ENCODE measurements at places on chromosomes 16 and 17.

GRCh38 chr17:64459284-64459747 is 10.4 kb downstream of the MILR1 start:
- no peak for DNase-seq

DNA sequence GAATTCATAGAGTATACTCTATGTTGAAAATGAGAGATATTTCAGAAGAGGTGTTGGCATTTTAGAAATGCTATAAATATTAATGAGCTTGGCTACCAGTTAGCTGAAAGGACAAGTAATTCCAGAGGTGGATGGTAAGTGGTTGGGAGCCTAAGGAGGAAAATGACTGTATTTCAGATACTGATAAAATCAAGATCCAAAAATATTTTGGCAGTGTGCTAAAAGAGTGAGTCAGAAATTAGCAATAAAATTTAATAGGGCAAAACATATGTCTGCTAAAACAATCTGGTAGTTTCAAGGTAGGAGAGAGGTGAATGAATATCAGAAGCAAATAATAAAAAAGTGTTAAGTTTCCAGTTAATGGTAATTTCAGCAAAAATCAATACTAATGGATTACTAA is 1287.9 kb downstream of the CDH8 start:
- no peak for DNase-seq

- no peak for DNase-seq
These were observed 124.9 kb upstream of the CORO6 start for GRCh38 chr17:29747660-29748059.

DNA sequence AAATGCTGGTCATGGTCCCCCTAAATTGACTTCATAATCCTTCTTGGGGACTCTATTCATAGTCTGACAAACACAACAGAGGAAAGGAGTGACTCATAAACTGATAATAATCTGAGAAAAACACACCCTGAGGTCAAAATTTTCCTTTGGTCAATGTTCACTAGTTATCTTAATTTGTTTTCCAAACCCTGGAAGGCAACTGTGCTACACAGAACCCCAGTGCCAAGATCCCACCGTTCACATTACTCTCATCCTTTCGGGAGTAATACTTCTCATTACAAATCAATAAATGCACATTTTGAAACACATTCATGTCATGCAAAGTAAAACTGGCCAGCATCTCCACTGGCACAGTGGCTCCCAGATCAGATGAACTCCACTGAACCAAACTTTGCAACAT is 23.2 kb downstream of the COIL start:
- DNase-seq = no peak

GRCh38 chr16:337975-338575 is 14.4 kb downstream of the AXIN1 start:
- DNase-seq = no peak

GRCh38 chr16:27405546-27406451 is 3.8 kb downstream of the IL21R start:
- no peak for DNase-seq

GRCh38 chr17:49224997-49225337 is 5.6 kb downstream of the PHOSPHO1 start:
- DNase-seq = no peak

GRCh38 chr16:55037046-55037445 is 106.4 kb downstream of the IRX5 start:
- DNase-seq = no peak

- no peak for DNase-seq
These were observed 775 bp downstream of the CYTH1 start for GRCh38 chr17:78781104-78781892.

DNA sequence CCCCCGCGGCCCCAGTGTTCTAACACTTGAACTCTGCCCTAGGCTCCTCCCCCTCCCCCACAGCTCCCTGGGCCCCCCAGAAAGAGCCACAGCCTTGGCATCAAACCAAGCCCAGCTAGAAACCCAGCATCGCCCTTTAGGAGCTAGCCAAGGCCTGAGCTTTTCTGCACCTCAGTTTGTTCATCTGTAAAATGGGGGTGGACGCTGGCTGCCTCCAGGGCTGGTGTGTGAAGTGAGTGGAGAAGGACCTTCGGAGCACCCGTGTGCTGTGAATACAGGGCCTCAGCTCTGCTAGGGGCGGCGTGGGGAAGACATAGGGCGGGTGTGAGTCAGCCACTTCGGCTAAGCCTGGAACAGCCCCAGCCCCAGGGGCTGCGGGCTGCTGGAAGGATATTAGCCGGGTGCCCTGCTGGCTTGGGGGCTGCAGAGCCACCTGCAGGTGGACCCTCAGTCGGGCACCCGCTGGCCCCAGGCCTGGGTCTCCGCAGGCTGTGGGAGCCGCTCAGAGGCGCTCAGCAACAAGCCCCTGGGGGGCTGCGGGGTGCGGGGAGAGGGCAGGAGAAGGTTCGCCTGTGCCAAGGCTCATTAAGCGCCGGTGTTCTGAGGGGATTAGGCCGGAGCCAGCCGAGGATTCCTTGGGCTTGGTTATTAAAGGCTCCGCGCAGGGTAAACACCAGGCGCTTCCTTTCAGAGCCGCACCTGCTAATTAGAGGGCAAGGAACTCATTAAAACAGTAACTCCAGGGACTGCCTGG is 217.0 kb upstream of the CIBAR2 start:
- DNase-seq = no peak

DNA sequence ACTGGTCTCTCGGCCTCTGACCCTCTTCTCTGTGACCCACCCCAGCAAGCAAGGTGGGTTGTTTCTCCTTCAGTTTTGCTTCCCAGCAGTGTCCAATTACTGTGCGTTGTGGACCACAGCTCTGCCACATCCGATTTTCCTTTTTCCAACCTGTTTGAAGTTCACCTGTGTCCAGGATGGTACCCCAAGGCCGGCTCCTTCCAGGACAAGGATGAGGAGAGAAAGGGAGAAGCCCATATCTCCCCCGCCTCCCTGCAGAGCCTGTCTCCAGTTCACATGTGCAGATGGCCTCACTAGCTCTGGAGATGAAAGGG is 13.5 kb downstream of the NMRAL1 start:
- no peak for DNase-seq

DNA sequence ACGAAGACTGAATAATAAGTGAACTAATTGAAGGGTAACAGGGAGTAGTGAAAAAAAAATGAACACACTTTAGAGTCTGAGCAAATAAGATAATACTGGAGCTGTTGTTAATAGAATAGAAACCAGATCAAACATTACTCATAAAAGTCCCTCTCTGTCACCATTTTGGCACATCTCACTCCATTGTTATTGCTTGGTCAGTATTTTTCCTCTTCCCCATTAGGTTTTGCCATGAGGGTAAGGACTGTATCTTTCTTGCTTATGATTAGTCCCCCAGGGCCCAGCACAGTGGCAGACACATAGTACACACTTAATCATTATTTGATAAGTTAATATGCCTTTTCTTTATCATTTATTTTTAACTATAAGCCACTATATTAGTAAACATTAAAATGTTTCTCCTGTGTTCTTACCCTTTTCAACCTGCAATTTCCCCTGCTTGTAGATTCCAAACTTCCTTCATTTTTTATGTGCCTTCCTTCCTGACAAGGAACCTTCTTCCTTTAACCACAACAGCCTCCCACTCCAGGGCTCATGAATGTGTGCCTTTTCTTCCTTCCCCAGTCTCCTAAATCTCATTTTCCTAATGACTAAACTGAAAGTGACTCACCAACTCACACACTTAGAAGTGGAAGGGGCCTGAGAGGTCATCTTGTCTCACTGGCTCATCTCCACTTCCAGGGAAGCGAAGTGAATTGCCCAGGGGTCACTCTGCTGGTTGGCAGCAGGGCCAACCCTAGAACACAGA is 88.2 kb upstream of the HAS3 start:
- no peak for DNase-seq

DNA sequence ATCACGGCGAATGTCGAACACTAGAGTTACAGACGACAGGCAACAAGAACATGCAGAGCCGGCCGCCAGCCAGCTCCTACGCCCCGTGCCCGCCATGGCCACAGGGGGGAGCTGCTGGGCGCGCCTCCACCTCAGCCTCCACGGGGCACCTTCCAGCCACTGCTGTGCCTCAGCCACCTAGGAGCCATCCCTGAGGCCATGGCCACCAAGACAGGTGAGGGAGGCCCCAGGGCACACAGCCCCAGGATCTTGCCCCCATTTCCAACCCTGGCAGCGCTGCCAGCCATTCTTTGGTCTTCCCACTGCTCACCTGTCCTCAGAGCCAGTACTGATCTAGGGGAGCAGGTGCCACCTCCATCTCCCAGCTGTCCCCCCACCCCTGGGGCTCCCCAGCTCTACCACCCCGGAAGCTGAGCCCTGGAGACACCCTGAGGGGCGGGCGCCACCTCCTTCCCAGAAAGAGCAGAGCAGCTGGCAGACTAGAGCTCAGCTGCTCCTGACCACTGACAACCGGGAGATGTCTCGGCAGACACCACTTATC is 11.8 kb downstream of the GNPTG start:
- DNase-seq = no peak

GRCh38 chr16:83738923-83739503 is 68.8 kb upstream of the HSBP1 start:
- DNase-seq = no peak

DNA sequence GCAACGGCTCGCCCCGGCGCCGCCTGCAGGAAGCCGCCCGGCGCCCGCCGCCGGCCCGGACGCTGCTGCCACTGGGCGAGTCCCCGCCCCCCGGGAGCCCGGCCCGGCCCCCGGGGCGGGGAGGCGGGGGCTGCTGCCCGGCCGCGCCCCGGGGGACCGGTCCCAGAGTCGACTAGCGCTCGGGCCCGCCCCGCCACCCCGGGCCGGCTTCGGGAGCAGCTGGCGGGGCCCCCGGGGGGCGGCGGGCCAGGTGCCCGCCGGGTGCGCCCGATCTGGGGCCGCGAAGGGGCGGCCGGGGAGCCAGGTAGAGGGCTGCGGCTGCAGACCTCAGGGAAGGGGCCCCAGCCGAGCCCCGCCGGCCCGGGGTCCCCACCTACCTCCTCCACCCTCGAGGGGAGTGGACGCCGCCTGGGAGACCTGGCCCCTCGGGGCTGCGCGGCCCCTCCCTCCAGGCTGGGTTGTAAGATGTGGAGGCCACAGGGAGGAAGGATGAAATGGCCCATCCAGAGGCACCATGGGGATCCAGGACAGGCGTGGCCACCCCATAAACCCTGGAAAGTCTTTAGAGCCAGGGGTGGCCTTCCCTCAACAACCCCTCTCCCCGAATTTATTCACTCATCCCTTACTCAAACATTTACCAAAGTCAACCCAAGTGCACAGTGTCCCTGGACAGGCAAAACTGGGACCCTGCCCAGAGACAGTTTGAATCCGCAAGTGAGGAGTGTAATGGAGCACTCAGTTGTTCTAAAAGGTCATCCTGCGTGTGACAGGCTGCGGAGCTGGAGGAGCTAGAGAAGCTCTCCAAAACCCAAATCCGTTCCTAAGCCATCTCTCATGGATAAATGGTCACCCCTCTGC is at the start of gene CDYL2:
Gene CDYL2, minus strand, starts transcription at position 73 of the 858 bp plus-strand sequence. CDS start 425 bp downstream, outside the sequence.
- DNase-seq = no peak

DNA sequence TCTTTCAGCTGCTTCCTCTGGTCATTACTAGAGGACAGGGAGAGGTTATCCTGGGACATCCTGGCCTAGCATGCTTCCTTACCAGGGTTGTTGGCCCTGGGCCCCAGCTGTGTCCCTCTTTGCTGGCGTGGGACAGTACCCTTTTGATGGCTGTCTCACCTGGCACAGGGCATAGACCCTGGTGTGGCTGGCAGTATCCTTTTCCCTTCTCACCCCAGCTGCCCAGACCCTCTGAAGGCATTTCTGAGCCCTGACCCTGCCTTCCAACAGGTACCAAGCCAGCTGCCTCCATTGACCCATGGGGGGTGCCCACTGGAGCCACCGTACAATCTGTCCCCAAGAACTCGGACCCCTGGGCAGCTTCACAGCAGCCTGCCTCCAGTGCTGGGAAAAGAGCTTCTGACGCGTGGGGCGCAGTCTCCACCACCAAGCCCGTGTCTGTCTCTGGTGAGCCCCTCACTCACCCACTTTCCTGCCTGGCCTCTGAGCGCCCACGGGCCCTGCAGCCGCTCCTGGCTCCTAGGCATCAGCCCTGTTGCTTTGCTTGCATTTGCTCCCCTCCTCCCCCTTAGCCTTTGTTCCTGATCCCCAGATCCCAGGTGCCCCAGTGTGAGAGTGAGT is 34.0 kb downstream of the B9D1 start:
- DNase-seq = no peak

- no peak for DNase-seq
These were observed 596.0 kb upstream of the GOT2 start for GRCh38 chr16:59330019-59330670.

DNA sequence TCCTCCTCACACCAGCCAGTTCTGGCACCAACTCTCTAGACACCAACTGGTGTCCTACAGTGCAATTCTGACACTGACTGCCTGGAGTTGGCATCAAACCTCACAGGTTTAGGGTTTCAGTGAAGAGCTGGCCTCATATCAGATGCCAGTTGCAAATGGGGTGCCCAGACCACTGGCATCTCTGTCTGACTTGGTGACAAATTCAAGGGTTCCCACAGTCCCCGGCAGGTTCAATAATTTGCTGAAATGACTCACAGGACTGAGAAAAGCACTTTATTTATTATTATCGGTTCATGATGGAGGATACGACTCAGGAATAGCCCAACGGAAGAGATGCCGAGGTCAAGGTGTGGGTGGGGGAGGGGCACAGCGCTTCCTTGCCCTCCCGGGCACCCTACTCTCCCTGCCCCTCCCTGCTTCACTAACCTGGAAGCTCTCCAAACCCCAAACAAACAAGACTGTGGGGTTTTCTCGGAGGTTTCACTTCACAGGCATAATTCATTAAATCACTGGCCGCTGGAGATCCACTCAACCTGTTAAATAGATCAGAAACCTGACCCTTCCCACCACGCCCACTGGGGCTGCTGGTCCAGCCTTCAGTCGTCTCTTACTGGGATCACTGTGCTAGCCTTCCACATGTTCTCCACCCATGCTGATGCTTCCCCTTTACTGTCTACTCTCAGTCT is 1.7 kb upstream of the NLRP1 start:
- DNase-seq = no peak

DNA sequence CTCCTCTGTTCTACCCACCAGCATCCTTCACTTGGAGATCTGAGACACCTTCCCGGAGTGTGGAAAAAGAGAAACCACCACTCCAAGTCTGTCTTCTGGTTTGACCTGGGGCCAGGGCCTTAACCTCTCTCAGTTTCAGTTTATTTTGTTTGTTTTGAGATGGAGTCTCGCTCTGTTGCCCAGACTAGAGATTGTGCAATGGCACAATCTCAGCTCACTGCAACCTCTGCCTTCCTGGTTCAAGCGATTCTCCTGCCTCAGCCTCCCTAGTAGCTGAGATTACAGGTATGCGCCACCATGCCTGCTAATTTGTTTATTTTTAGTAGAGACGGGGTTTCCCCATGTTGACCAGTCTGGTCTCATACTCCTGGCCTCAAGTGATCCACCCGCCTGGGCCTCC is 271.1 kb upstream of the TNRC6C start:
- no peak for DNase-seq

- DNase-seq = no peak
These were observed 45.1 kb upstream of the ZNF750 start for GRCh38 chr17:82884970-82885353.

DNA sequence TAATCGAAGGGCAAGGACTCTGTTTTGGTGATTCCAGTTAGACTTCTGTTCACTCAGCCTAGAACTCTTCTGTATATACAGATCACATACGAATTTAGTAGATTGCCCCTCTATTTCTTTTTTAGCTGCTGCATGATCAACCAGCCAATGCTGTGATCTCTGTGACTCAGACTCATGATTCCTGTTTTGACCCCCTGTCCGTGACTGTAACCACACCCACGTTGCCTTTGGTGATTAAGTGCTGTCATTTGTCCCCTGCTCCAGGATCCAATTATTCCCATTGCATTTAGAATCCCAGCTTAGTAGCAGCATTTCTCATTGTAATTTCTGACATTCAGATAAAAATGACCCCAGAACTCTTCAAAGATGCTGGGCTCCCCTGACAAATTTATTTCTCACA is 545.7 kb downstream of the NPIPA7 start:
- DNase-seq = no peak

- DNase-seq = no peak
These were observed 41.8 kb upstream of the SEC14L1 start for GRCh38 chr17:77098884-77099545.

Data from cortex of kidney (tissue), 1 donor.